ENCODE measurements at places on chromosomes 1 and 21. TPM values are rescaled to one million over a fixed set of nuclear protein-coding genes. Genes with fewer than 3 reads are reported as not detected.

PDE9A gene
- 5.6 TPM for total RNA-seq

DISP3 gene
- total RNA-seq: not detected

- no peak for DNase-seq
These were observed 149.4 kb downstream of the FAM78B start for GRCh38 chr1:166017395-166017794.

DNA sequence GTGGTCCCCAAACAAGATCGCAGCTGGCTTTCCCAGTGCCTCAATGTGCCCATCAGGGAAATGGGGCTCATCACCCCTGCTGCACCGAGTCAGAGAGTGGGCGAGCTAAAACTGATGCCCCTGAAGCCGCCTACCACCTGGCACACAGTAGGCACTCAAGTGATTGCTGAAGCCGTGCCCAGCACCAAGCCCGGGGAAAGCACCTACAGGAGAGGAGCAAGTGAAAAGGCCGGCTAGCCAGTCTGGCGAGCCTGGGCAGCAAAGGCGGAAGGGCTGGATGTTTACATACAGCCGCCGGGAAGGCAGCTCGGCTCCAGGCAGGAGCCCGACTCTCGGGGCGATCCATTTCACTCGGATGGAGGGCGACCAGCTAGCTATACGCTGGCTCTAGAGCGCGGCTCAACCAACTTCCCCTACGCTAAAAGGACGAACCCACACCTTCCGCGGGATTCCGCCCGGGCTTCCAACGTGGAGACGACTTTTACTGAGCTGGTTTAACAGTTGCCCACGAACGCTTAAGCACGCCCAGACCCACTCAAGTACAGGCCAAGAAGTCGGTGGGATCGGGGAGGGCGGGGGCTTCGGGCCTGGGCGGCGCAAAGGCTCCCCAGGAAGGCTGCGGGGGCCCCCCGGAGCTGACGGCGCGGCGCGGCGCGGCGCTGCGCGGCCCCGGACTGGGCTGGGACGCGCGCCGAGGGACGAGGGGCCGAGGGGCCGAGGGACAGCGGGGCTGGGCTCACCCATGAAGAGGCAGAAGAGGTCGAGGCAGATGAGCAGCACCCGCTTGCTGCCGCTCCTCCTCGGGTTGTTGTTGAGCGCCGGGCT lies 1.0 kb downstream of the PLPP3 start:
- DNase-seq: peak; percentile 88

DNA sequence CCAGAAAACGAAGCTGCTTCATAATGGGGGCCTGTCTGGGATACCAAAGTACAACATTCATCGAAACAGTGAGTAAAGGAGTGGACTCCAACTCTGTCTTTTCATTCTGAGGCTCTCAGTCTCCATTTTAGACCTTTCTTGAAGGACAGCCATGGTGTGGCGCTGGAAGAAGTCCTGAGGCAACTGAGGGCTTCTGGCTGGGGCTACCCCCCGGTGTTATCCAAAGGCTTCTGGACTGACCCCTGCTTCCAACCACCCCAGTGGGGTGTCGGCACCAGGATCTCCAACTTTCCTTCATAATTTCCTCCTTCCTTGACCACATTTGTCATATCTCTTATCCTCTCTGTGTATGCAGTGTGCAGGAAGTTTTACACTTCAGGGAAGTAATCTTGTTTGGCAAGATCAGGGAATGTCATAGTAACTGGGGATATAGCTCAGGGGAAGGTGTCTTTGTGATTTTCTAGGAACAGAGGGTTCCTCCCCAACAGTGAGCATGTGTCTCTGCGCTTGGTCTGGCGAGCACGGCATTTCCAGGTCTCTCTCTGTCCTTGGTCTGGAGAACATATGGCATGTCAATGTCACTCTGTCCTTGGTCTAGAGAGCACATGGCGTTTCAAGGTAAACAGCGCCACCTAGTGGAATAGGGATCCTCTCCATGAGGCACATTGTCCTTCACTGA lies 19.4 kb upstream of the BSDC1 start:
- DNase-seq: no peak

- no peak for DNase-seq
These were observed 119.6 kb downstream of the ACTL8 start for GRCh38 chr1:17874710-17875109.

GRCh38 chr1:8914466-8914865 lies 31.2 kb upstream of the CA6 start:
- DNase-seq: no peak
